Stimulated activated CD4-positive, alpha-beta T cell treated with anti-CD3 and anti-CD28 coated beads, Interleukin-1b, Interleukin-23, amount 100 ng/mL, for 48 hours (primary cell): ENCODE measurements at places on chromosomes 1 and 21.

GRCh38 chr21:19914028-19914427, 1084.2 kb upstream of the NCAM2 start:
- no peak for DNase-seq

- DNase-seq: no peak
These were observed 548 bp upstream of the CDC20 start for GRCh38 chr1:43358121-43358745.

- no peak for DNase-seq
These were observed at the start of gene FNDC7 for GRCh38 chr1:108712606-108713150. Gene FNDC7, plus strand, starts transcription at chr1:108712908. Its CDS starts 26 bp downstream, at chr1:108712934.

DNA sequence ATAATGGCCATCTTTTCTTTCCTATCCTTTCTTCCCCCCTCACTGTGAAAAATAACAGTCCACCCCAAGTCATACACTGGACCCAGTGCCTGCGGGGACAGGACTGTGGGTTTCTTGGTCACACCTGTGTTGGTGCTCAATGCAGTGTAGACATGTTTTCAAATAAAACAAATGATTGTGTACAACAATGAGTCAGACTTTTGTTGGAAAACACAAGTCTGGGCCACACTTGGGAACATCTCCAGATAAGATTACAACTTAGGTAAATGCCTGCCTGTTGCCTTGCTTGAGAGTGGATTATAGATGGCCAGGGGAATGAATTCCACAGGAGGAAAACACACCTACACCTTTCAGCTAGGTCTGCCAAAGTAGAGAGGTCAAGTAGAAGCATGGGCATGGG, 34.1 kb downstream of the PDPN start:
- DNase-seq: no peak

DNA sequence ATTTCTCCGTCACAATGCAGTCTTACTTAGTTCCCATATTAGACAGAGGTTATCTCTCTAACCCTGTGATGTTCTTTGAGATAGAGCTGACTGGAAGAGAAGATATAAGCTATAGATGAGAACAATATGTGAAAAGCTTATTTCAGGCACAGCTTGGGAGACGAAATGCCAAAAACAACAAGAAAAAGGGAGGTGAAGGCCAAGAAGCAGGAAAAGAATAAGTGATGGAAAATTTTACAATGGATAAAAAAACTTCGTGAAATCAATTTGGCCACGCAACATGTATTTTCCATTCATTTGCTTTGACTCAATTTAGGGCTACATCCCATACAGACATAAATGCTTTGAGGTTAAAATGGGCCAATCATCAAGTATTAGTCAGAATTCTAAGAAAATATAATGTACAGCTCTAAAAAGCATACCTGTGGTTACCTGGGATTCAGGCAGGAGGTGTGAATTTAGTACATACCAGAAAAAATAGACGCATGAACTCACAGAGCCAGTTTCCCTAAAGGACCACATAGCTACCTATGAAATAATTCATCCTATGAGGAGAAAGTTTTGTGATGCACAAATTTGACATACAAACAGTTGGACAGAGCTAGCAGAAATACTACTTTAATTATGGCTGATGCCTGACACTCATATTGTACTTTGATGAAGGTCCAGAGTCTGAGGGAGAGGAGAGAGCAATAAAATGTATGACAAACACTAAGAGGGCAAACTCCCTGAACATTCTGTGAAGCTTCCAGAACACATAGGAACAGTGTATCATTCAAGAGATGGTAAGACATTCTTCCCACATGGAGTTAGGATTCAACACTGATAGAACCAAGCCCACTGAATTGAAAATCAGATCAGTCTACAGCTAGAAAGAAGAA, 12.1 kb downstream of the RGS1 start:
- no peak for DNase-seq

- no peak for DNase-seq
These were observed 474.1 kb downstream of the SMYD3 start for GRCh38 chr1:246032984-246033383.

DNA sequence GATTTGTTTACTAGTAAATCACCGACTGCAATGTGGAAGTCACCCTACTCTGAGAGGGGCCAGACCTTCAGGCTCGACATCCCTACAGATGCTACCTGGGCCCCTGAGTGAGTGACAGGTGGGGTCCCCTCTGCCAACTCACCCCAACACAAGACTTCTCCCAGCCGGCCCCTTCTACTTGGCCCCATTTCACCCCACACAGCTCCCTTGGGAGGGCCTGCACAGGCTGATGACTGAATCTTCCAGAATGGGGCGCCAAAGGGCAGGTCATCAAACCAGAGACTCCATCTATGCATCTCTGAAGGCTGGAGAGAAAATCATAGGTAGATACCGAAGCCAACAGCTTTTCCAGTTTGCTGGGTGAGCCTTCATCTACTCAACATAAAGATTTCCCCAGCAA, 9.4 kb upstream of the S100A8 start:
- no peak for DNase-seq

- DNase-seq: no peak
These were observed 84.5 kb upstream of the ESRRG start for GRCh38 chr1:216807696-216808095.

GRCh38 chr1:158362941-158363340, 9.2 kb downstream of the CD1E start:
- no peak for DNase-seq

GRCh38 chr1:170660281-170660713, 3.6 kb upstream of the PRRX1 start:
- no peak for DNase-seq

GRCh38 chr1:170221031-170221430, 75.3 kb downstream of the NTMT2 start:
- no peak for DNase-seq

- DNase-seq: no peak
These were observed 707 bp upstream of the GPR153 start for GRCh38 chr1:6261615-6261995.

DNA sequence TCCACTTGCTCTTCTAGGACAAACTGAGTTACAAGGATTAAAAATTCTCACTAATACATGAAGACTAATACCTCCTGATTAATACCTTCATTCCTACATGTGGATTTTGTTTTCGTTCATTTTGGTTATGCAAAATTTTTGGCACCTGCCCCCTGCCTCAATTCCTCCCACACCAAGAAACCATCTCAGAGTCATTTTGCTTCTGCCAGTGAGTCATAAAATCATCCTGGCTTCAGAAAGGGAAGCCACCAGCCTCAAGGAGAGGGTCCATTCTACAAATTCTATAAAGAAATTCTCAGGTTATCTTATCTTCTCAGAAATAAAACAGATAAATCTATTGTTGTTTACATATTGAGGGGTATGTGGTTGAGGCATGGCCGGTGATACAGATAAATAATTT, 103.2 kb upstream of the COA6 start:
- no peak for DNase-seq

GRCh38 chr1:175784831-175785230, 41.4 kb upstream of the TNR start:
- no peak for DNase-seq

- no peak for DNase-seq
These were observed 121.5 kb upstream of the KRTAP19-8 start for GRCh38 chr21:31159808-31160207.

GRCh38 chr1:225733254-225733653, 44.4 kb upstream of the SRP9 start:
- DNase-seq: no peak

GRCh38 chr1:103180660-103181059, 72.3 kb upstream of the COL11A1 start:
- DNase-seq: no peak

DNA sequence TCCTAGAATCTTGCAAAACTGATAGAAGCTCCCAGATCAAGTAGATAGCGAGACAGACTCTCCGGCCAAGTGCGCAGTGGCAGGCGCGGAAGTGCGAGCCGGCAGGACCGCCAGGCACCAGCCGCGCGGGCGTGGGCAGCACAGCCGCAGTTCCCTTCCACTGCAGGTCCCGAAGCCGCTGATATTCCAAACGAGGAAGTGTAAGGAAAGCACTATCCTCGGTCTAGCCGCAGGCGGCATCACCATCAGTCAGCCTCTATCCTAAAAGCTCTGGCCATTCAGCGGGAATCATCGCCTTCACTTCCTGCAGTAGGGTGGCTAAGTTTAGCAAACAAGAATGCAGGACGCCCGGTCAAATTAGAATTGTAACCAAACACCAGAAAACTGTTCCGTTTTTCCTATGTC, 710 bp downstream of the GLRX2 start:
- DNase-seq: no peak

- DNase-seq: no peak
These were observed 6.5 kb downstream of the DENND2D start for GRCh38 chr1:111193712-111194480.

GRCh38 chr1:62452951-62453350, 16.1 kb downstream of the USP1 start:
- DNase-seq: no peak

DNA sequence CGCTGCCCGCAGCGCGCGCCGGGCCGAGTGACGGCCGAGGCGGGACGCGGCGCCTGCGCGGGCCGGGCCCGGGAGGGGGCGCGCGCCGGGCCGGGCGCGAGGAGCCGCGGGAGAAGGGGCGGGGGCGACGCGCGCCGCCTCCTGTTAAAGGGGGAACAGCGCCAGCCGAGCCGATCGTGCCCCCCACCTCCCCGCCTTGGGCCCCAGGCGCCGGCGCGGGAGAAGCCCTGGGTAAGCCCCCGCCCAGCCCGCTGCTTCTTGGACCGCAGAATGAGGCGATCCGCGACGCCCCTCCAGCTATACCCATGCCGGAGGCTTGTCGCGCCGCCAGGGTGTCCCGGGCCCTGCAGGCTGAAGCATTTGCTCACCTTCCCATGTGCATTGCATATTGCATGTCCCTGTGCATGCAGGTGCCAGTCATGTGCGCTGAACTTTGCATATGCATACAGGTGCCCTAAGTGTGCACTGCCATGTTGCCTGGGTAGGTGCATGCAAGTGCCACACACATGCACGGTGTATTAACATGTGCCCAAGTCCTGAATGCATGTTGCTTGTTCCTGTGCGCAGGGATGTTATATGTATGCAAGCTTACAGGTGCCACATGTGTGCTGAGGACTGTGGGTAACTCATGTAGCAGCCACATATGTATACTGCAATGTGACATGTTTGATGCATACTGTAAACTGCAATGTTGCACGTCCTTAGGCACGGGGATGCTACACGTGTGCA, at the start of gene ADGRB2:
ADGRB2 (minus strand) TSS at position 29 of the 729 bp plus-strand sequence. CDS start 7,119 bp downstream, outside the sequence.
- no peak for DNase-seq

DNA sequence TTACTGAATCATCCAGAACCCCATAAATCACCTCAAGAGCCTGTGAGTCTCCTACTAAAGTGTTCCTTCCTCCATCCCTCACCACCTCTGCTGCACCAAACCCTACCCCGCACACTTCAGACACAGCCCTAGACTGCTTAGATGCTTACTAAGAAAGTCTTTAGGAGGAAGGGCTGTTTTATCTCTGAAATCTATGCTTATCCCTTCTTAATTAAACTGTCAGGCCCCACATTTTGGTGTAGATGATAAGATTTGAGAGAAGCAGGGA, 216.8 kb upstream of the SGIP1 start:
- DNase-seq: no peak

GRCh38 chr1:114505148-114505561, 5.8 kb downstream of the TRIM33 start:
- no peak for DNase-seq

DNA sequence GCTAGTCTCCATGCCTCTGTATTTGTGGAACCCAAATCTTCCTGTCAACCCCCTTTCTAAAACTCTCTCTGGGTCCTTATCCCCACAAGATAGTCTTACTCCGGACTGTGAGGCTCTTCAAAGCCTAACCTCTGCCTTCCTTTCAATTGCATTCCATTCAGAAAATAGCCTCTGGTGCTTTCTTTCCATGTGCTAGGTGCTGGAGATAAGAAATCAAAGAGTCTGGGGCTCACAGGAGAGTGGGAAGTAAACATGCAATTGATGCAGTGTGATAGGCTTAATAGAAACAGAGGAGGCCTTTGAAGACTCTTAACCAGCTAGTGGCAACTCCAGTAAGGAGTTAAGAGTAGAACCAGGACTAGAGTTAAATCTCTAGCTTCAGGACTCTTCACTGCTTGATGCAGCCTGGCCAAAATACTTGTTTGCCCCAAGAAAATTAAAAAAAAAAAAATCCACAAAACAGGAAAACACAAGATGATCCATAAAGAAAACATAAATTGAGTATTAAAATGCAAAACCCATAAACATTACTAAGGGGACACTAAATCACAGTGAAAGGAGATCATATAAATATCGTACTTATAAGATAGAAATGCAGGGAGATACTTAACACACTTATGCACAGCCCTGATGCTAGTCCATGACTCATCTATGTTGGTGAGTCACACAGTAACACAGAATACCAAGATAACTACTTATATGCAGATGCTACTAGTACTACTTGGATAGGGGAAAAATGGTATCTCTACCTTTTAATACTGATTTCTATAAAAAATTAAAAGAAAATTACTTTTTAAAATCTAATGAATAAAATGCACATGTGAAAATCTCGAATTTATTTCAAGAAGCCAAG, 341.5 kb downstream of the KCNH1 start:
- DNase-seq: no peak

DNA sequence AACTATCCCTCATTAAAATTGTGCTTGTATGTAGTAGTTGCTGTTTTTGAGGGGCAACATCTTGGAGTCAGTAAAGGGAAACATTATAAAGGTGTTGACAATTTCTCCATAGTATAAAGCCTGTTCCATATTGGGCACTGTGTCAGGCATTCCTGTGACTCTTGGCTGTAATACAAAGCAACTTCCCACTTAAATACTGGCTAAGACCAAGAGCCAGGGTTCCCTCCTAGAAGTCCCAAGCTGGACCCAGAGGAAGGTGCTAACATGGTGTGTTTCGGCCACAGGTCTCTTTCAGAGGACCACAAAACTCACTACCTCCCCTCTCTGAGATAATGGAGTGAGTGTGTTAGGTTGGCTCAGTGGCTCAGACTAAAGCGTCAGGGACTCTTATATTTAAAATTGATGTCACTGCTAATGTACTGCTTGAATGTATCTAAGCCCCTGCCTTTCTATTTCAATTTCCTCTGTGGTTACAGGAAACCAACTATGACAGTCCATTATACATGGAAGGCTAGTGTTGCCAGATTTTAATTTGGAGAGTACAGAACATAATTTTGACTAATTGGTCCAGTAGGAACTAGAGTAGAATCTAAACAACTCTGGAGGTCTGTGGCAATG, 74.7 kb upstream of the RGL1 start:
- no peak for DNase-seq
